ENCODE measurements at places on chromosomes 1 and 21. TPM values are rescaled to one million over a fixed set of nuclear protein-coding genes. Genes with fewer than 3 reads are reported as not detected.

TLCD4 gene
- 11.2 TPM for total RNA-seq

GNAT2 gene
- 0.52 TPM for total RNA-seq

MARCKSL1 gene
- 91.5 TPM for total RNA-seq

TPTE gene
- not detected for total RNA-seq

FBXO28 gene
- total RNA-seq, result 48.1 TPM

OTUD3 gene
- total RNA-seq, result 9.7 TPM

PADI2 gene
- 14.0 TPM for total RNA-seq

DEGS1 gene
- 20.0 TPM for total RNA-seq

LRRC7 gene
- total RNA-seq, result not detected

FCRL6 gene
- not detected for total RNA-seq

DNA sequence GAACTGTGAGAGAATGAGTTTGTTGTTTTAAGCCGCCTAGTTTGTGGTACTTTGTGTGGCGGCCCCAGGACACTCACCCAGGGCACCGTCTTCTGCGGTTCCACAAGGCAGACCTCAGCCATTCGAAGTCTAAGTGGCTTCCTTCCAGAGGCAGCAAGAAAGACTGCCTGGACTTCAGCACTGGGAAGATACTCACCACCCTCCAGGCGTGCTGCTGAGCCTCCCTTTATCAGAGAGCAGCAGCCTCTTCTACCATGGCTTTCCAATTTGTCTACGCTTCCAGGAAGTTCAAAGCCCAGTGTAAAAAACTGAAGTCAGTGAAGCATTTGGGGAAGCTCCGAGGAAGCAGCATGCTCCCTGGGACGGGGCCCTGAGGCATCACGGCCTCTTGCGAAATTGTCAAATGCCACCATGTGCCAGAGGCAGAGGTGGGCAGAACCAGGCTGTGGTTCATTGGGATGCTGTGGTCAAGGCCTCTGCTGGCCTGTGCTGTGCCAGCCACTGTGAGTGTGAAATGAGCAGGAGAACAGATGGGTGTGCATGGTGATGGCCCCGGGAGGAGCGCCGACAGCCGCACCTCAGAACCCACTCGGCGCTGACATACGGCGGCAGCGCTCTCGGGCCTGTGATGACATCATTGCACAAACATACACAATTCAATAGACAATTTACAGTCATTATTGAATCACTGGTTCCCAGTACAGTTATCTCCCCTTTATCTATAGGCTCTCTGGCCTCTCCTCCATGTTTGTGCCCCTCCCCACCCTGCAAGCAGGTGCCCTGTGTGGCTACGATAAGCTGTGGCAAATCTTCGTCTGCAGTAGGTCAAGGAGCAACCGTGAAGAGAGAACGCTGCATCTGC is 110.4 kb downstream of the PDE9A start:
- no peaks in the 10 kb centered on the region for H3K36me3 ChIP-seq
- H3K27me3 ChIP-seq, result no peaks in the 10 kb centered on the region
- no peak overlapping the region for H3K4me3 ChIP-seq
- no peak for DNase-seq
- no peak overlapping the region for H3K27ac ChIP-seq

DNA sequence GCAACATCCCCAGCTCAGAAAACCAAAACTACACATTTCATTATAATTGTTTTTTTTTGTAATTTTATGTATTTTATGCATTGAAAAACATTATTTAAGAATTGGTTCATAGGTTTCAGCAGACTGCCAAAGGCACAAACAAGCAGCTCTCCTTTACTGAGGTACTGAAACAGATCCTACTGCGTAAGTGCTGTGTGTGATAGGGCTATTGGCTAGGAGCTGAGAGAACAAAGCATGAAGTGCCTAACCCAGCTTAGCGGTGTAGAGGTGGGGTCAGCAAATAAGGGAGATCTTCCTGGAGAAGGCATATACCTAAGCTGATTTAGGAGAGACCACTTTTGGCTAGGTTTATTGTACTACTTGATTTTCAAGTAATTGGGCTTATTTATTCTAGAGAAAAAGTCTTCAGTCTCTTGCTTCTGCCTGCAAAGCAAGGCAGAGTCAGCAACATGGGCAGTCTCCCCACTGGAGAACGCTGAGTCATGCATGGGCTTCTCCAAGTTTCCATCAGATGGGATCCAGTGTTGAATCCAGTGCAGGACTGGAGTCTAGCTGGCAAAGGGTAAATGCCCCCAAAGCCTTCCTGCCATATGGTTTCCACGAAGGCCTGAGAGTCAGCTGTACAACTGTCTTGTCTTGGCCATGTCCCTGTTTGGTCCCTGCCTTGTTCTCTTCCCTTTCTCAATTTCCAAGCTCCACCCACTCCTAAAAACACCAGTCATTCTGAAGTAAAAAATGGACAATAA is 18.0 kb upstream of the YTHDF2 start:
- 0 out of 2 replicates have a peak, but pooled peaks cover 4% of the 10 kb centered on the region for H3K4me1 ChIP-seq
- no peaks in the 10 kb centered on the region for H3K36me3 ChIP-seq
- peak overlapping the region; percentile 16 for H3K27ac ChIP-seq
- H3K4me3 ChIP-seq, result no peak overlapping the region
- DNase-seq, result no peak

GRCh38 chr1:230594214-230594773 is 48.0 kb upstream of the COG2 start:
- no peak overlapping the region for H3K4me3 ChIP-seq
- no peak overlapping the region for H3K27ac ChIP-seq
- no peaks in the 10 kb centered on the region for H3K4me1 ChIP-seq
- no peak for DNase-seq

- H3K27me3 ChIP-seq, result 0 out of 2 replicates have a peak, but pooled peaks cover 11% of the 10 kb centered on the region
- H3K4me1 ChIP-seq, result no peaks in the 10 kb centered on the region
- no peak for DNase-seq
- no peak overlapping the region for H3K4me3 ChIP-seq
- no peaks in the 10 kb centered on the region for H3K36me3 ChIP-seq
These were observed 47.6 kb downstream of the FCRL3 start for GRCh38 chr1:157652859-157653493.

GRCh38 chr1:41806472-41807155 is 112.1 kb downstream of the HIVEP3 start:
- H3K27ac ChIP-seq, result no peak overlapping the region
- peaks cover 42% of the 10 kb centered on the region for H3K4me1 ChIP-seq
- H3K36me3 ChIP-seq, result no peaks in the 10 kb centered on the region
- H3K4me3 ChIP-seq, result no peak overlapping the region

- H3K36me3 ChIP-seq, result no peaks in the 10 kb centered on the region
- H3K27me3 ChIP-seq, result no peaks in the 10 kb centered on the region
- no peak for DNase-seq
- no peak overlapping the region for H3K4me3 ChIP-seq
- H3K4me1 ChIP-seq, result no peaks in the 10 kb centered on the region
These were observed 4.4 kb downstream of the TMEM200B start for GRCh38 chr1:29119121-29119929.

DNA sequence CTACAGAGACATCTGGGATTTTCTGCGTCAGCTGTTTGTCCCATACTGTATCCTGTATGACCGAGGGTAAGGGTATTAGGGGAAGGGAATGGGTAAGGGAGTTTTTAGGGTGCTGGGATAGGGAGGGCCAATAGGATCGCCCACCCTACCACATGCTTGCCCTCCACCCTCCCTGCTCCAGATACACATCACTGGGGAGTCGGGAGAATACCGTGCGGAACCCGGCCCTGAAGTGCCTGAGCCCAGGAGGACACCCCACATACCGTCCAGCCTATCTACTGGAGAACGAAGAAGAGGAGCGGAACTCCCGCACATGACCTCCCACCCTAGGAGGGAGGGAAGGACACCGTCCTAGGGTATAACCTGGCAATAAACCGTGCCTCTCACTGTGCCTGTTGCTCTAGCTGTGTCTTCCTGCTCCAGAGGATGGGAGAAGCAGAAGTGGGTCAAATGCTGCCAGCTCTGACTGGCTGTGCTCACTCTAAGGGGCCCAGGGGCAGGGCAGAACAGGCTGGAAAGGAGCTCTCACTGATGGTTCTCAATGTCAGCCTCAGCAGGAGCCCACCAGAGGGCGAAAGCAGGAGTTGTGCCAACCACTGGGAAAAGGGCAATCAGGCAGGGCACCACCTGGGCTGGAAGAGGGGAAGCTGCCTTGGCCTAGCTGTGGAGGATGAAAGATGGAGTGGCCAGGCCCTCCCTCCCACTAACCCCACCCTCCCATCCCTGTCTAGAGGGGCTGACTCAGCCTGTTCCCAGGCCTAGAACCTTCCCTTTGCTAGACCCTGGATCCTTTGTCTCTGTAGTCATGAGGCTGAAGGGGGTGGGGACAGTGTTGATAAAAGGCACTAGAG is 440 bp upstream of the LENEP start:
- H3K27ac ChIP-seq, result no peak overlapping the region
- H3K4me3 ChIP-seq, result no peak overlapping the region
- H3K36me3 ChIP-seq, result peaks cover 9% of the 10 kb centered on the region
- peaks cover 19% of the 10 kb centered on the region for H3K4me1 ChIP-seq

DNA sequence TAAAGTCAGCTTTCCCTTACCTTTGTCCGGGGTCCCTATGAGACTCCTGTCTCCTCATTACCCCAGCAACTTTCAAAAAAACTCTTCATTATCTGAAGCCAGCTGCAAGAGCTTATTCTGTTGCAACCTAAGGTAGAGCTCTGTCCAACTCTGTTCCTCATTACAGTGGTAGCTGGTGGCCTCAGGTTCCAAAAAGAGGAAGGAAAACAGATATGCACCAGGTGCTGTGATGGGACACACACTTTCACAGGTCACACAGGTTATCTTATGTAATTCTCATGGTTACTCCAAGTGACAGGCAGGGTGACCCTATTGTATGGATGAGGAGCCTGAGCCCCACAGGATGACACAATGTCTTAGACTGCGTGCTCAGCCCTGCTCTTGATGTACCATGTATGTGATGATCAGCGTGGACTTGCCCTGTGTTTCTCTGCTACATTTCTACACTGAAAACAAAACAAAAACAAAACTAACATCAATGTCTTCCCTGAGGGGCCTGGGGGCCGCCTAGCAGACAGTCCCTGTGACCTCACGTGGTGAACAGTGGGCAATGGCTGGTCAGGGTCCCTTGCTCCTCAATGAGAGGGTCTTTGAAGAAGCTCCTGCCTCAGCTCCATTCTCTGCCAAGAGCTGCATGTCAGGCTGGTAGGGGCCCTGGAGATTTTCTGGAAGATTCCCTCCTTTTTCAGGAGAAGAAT is 9.7 kb upstream of the TENT5C start:
- no peak overlapping the region for H3K4me3 ChIP-seq
- H3K27ac ChIP-seq, result no peak overlapping the region
- H3K4me1 ChIP-seq, result peaks cover 6% of the 10 kb centered on the region
- no peaks in the 10 kb centered on the region for H3K27me3 ChIP-seq
- no peaks in the 10 kb centered on the region for H3K36me3 ChIP-seq

GRCh38 chr1:1441002-1441888 is 5.8 kb downstream of the VWA1 start:
- no peak overlapping the region for H3K27ac ChIP-seq
- no peak overlapping the region for H3K4me3 ChIP-seq
- no peak for DNase-seq
- H3K36me3 ChIP-seq, result no peaks in the 10 kb centered on the region
- H3K27me3 ChIP-seq, result no peaks in the 10 kb centered on the region

GRCh38 chr1:33433509-33434362 is 2.8 kb upstream of the PHC2 start:
- no peaks in the 10 kb centered on the region for H3K36me3 ChIP-seq
- H3K27me3 ChIP-seq, result no peaks in the 10 kb centered on the region
- DNase-seq, result peak; percentile 91
- peaks cover 78% of the 10 kb centered on the region for H3K4me1 ChIP-seq
- H3K4me3 ChIP-seq, result no peak overlapping the region
- H3K27ac ChIP-seq, result peak overlapping the region; percentile 80

DNA sequence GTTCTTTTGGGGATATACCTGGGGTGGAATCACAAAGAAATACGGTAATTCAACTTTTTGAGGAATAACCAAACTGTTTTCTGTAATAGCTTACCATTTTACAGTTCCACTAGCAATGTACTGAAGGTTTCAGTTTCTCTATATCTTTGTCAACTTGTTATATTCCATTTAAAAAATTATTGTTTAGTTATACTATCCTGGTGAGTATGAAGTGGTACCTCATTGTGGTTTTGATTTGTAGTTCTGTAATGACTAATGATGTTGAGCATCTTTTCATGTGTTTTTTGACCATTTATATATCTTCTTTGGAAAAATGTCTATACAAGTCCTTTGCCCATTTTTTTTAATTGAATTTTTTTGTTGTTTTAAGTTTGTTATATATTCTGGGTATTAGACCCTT is 39.4 kb downstream of the MAST2 start:
- DNase-seq, result no peak
- H3K4me3 ChIP-seq, result no peak overlapping the region
- no peak overlapping the region for H3K27ac ChIP-seq
- no peaks in the 10 kb centered on the region for H3K4me1 ChIP-seq
- no peaks in the 10 kb centered on the region for H3K36me3 ChIP-seq

GRCh38 chr1:27381969-27382762 is 967 bp downstream of the CD164L2 start:
- DNase-seq, result no peak
- H3K27ac ChIP-seq, result no peak overlapping the region
- H3K4me1 ChIP-seq, result no peaks in the 10 kb centered on the region
- H3K27me3 ChIP-seq, result no peaks in the 10 kb centered on the region
- no peaks in the 10 kb centered on the region for H3K36me3 ChIP-seq

GRCh38 chr1:66444438-66445265 is 89.3 kb upstream of the SGIP1 start:
- H3K36me3 ChIP-seq, result no peaks in the 10 kb centered on the region
- DNase-seq, result no peak
- no peak overlapping the region for H3K27ac ChIP-seq
- no peak overlapping the region for H3K4me3 ChIP-seq
- H3K27me3 ChIP-seq, result no peaks in the 10 kb centered on the region
- no peaks in the 10 kb centered on the region for H3K4me1 ChIP-seq

DNA sequence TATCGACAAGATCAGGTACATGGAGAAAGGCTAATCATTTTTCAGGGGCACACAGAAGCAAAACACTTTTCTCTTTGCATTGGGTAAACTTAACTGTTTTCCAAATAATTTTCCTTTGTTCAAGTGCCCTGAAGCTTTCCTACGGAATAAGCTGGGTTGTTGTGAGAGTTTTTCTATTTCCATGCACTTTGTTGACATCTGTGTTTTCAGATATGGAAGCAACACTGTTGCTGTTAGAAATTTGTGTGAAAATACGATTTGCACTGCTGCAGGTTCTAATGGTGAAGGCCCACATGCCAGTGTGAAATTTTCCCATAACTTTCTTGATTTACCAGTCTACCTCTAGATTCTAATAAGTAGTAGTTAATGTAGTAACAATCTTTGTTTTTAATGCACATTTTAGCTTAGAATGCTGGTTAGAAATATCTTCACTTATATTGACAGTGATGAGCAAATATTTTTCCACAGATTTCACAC is 18.3 kb downstream of the NFYC start:
- peak overlapping the region; percentile 62 for H3K4me3 ChIP-seq
- no peak for DNase-seq
- no peaks in the 10 kb centered on the region for H3K36me3 ChIP-seq
- H3K27ac ChIP-seq, result peak overlapping the region; percentile 21

Measured in PC-9 (cell line).